ENCODE measurements at places on chromosomes 4 and X.

DNA sequence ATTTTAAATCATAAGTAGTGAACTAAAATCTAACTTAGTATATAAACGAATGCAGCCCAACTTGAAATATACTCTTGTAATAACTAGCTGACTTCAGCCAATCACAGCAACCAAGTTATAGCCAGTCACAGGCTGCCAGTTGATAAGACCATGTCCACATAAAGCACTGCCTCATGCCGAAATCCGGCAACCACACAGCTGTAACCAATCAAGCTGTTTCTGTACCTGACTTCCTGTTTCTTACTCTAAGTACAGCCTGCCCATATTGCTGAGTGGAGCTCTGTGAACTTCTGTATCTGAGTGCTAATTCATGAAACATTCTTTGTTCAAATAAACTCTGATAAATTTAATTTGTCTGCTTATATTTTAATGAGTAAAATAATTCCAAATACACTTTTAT is 805.3 kb upstream of the EPHA5 start:
- H3K4me1 ChIP-seq = no peaks in the 10 kb centered on the region
- H3K27ac ChIP-seq = no peak overlapping the region
- DNase-seq = no peak

DNA sequence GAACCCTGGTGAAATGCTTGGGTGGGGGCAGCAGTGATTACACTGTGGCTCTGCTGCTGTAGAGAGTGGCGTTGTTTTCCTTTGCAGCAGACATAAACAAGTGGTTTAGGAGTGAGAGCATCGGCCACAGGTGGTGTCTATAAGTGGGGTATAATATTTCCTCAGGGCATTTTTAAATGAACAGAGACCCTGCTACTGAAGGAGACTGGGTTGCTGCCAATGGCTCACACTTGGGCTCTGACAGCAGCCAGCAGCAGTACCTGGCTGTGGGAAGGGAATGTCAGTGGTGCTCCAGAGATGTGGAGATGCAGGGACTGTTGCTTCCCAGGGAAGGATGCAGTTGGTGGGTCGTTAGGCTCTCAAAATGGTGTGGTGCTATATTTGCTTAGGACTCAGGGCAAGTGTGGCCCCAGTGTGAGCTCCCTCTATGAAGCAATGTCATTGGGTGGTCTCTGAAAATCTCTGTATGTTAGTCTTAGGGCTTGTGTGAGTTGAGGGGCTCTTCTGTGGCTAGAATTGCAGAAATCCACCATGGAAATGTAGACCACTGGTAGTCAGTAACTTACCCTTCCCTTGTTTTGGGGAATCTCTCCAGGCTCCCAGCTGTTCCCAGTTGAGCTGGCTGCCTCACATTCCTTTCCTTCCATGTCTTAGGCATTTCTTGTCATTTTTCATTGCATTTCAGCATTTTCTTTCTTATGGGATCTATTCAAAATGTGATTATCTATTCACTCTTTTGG is 1023.0 kb upstream of the GRID2 start:
- no peak for DNase-seq
- no peak overlapping the region for H3K27ac ChIP-seq
- H3K4me3 ChIP-seq = no peak overlapping the region

DNA sequence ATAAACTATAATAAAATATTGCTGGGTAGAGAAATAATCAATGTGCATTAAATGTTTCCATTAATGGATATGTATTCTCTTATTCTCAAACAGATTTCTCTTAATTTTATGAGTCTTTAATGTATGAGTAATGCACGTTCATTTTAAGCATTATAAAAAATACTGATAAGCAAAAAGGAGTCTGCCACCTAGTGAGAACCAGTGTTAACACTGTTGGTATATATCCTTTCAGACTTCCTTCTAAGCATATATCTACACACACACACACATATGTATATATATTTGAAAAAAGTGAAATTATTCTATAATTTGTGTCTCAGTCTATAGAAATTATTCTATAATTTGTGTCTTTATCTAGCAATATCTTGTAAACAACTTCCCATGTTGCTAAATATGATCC is 49.9 kb upstream of the MTMR1 start:
- H3K36me3 ChIP-seq = peaks cover 5% of the 10 kb centered on the region
- H3K27me3 ChIP-seq = no peaks in the 10 kb centered on the region
- no peak overlapping the region for H3K27ac ChIP-seq
- no peak overlapping the region for H3K4me3 ChIP-seq

DNA sequence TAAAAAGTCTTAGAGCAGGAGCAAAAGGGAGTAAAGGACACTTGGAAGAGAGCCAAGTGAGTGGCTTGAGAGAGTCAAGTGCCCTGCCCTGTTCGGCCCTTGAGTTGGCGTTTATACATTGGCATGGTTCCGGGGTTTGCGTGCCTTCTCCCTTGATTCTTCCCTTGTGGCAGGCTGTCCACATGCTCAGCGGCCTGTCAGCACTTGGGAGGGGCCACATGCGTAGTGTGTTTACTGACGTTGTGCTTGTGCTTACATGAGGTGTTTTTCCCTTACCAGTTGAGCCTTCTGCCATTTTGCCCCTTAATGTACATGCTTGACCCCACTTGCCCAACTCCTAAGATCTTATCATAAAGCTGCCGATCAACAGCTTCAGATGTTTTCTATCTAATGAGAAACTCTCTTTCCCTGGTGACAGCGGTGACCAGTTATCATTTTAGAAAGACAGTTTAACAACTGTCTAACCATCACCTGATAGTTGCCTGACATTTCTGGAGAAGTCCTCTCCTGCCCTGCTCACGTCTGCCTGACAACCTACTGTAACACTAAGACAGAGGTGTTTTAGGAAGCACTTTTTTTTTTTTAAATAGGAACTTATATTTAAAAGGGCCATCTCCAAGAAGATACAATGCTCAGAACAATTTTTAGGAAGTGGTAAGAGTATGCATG is 49.5 kb upstream of the GC start:
- DNase-seq = no peak
- H3K36me3 ChIP-seq = no peaks in the 10 kb centered on the region
- H3K4me1 ChIP-seq = no peaks in the 10 kb centered on the region
- H3K4me3 ChIP-seq = no peak overlapping the region

GRCh38 chr4:19686456-19686855 is 565.2 kb upstream of the SLIT2 start:
- H3K27ac ChIP-seq = no peak overlapping the region
- H3K27me3 ChIP-seq = no peaks in the 10 kb centered on the region
- no peak overlapping the region for H3K4me3 ChIP-seq

DNA sequence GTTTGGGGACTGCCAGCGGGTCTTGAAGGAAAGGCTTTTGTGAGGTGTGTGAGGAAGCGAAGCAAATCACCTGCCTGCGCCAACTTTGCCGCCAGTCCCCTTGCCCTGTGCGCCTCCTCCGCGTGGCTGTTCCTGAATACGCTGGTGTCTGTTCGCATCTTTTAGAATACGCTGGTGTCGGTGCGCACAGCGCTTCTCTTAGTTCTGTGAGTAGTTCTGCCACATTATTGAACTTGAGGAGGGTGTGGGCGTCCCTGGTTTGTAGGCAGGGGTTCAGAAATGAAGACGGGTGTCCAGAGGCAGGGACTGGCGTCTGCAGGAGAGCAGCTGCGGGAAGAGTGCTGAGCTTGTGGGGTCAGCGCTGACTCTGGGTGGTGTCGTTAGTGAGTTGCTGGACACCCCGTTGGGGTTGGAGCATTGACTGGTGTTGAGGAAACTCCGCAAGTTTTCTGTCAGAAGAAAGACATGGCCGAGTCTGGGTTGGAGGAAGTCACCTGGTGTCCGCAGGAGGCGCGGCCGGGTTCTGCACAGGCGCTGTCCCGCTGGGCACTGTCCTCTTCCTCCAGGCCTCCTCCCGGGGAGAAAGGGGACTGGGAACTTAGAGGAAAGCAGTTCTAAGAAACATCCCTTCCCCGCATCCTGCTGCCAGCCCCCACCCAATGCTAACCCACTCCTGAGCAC is 930 bp downstream of the ZNF718 start:
- peaks cover 5% of the 10 kb centered on the region for H3K4me1 ChIP-seq
- no peak for DNase-seq
- H3K36me3 ChIP-seq = peaks cover 19% of the 10 kb centered on the region
- peak overlapping the region; percentile 93 for H3K4me3 ChIP-seq
- peak overlapping the region; percentile 91 for H3K27ac ChIP-seq
- H3K27me3 ChIP-seq = no peaks in the 10 kb centered on the region

DNA sequence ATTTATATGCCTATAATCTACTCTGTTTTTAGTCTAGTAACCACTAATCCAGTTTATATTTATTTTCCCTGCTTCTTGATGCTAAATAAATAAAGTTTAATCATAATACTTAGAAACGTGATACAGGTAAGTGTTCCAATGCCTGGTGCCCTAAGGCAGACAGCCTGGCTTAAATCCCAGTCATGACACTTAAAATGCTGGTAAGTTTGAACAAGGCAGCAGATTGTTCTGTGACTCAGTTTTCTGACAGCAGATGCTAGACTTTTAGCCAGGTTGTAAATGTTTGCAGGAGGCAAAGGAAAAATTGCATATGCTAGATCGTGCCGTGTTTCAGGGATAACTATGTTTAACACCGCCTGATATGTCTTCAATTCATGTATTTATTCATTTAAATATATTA is 2661.6 kb downstream of the PCDH7 start:
- H3K27me3 ChIP-seq = no peaks in the 10 kb centered on the region
- H3K4me3 ChIP-seq = no peak overlapping the region
- H3K27ac ChIP-seq = no peak overlapping the region
- no peak for DNase-seq

DNA sequence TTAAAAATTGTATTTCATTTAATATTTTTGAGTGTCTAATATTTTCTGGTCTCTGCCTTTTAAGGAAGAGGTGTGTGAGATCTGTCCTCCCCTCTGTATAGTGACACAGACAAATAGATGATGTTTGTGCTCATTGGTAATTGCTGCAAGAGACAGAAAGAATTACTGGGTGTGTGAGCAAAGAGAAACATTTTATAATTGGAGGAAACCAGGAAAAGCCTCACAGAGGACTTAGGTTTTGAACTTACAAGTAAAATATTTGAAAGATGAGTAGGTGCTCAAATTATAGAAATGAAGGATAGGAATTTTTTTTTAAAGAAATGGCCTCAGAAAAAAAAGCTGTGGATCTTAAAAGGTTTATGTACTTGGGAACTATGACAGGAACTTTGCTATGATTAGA is 149.8 kb downstream of the SPCS3 start:
- no peak overlapping the region for H3K27ac ChIP-seq
- no peaks in the 10 kb centered on the region for H3K36me3 ChIP-seq
- no peak for DNase-seq
- H3K4me1 ChIP-seq = no peaks in the 10 kb centered on the region
- H3K4me3 ChIP-seq = no peak overlapping the region
- no peaks in the 10 kb centered on the region for H3K27me3 ChIP-seq

DNA sequence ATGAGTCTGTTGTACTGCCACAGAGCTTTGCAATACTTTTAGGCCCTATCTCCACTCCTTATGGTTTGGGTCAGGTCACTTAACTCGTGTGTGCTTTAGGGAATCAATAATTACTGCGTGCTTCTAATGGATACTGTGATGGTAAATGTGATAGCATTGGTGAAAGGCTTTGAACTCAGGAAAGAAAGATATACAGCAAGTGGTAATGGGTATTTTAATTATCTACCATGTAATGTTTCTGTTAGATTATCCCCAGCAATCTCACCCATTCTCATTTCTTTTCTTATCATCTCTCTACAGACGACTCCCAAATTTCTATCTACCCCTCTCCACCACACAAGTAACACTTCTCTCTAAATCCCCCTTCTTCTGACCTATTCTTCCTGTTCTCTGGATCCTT is 128.6 kb downstream of the GPC3 start:
- no peaks in the 10 kb centered on the region for H3K27me3 ChIP-seq
- H3K4me1 ChIP-seq = peaks cover 3% of the 10 kb centered on the region
- no peak for DNase-seq
- H3K27ac ChIP-seq = no peak overlapping the region
- no peak overlapping the region for H3K4me3 ChIP-seq

All from keratinocyte (primary cell).